Activated effector memory CD4-positive, alpha-beta T cell treated with anti-CD3 and anti-CD28 coated beads, Interleukin-2, amount 50 U/mL, for 16 hours (primary cell): ENCODE measurements at places on chromosomes 7 and 10.
A peak's percentile ranks its signal among the peaks of the same experiment; 100 is the strongest.

DNA sequence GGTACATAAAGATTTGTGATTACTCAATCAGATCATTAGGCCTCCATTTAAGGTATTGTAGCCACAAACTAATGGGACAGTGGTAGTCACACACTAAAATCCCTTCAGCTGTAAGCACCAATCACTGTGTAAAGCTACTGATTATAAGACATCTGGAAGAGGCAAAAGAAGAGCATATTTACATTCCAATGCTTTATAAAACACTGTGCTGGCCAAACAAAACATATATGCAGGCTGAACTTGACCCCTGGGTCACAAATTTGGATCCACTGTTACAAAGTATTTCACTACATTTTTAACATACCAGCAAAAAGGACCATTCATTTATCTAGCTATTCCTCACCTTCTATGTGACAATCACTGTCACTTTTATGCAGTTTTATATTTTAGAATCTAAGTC lies 41.4 kb upstream of the ANLN start:
- no peak for DNase-seq

DNA sequence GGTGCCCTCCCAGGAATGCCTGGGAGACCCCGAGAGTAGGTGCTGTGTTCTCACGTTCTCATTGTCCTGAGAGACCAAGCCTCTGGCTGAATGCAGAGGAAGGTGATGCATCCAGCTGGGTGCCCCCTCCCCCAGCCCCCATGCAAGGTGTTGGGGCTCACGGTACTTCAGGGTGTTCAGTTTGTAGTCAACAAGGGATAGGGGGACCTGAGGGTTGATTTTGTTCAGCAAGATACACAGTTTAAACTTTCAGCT lies 60.4 kb upstream of the DUSP5 start:
- peak; percentile 42 for DNase-seq

DNA sequence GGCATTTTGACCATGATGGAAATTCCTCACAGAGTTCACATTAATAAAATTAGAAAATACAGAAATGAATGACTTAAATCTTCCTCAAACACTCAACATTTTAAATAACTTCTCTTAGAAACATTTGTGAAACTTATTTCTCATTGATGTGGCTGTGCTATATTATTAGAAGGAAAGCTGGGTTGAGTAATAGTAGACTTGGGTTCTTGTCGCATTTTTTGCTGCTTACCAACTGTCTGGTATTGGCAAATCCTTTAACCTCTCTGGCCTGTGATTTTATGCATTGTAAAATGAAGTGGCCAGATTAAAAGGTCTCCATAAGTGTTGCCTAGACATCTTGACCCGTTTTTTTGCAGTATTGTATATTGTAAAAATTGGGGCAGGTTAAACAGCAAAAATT lies 66.5 kb downstream of the VPS50 start:
- DNase-seq: no peak

- DNase-seq: no peak
These were observed 542.3 kb upstream of the MBL2 start for GRCh38 chr10:53314876-53315275.

- no peak for DNase-seq
These were observed 24.5 kb downstream of the AVL9 start for GRCh38 chr7:32519763-32520162.

DNA sequence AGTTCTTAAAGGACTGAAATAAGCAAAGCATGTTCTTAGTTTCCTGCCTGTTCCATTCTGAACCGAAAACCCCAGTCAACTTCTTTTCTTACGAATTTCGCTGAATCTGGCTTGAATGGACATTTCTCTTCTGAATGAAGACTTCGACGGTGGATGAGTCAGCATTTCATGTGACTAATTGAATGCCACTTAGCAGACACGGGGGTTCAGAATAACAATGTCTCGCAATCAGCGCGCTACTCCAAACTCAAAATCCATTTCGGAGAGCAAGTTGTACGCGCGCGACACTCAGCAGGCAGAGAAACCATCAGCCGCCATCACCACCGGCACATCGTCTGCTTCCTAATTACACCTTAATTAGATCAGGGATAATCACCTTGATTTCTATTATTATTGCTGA lies 239.0 kb upstream of the KLF6 start:
- DNase-seq: no peak

DNA sequence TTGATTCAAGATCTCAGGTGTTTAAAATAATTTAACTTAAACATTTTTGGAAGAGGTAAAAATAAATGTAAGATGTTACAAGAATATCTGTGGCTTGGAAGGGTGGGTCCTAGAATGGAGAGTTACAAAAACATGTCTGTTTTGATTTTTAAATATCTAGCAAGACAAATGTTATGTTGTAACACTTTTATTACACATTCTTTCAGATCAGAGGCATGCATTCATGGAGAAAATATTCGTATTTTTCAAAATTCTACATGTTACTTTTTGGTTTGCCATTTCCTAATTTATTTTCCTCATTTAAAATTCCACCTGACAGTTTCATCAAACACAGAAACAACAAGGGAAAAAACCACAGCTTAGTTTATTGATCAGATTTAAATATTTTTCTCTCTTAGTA lies 10.0 kb downstream of the WBP1L start:
- DNase-seq: no peak

- DNase-seq: no peak
These were observed 85.5 kb downstream of the PARD3 start for GRCh38 chr10:34729619-34730018.

DNA sequence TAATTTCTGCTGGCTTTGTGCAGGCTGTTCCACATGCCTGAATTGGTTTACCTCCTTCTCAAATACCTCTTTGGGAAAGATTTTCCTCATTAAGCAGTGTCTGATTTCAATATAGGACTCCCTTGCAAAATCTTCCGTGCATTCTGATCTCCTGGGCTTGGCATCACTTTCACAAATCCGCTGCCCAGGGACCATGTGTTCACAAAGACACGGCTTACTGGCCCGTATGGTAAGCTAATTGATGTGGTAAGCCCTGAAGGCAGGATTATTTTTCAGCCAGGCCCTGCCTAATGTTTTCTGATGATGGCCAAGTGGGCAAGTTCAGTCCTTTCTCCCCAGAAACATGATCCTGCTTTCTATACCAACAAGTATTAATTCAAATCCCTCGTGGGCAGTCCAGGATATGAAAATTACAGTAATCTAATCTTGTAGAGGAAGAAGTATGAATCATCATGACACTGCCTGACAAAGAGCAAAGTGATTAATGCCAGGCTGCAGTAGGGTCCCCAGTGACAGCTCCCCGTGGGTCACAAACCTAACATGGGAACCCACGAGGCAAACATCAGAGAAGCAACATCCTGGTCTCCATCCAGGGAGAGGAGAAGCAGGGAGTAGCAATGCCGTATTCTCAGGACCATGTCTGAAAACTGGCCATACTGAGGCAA lies 11.6 kb upstream of the SVIL start:
- no peak for DNase-seq

GRCh38 chr10:110361800-110362456 lies 57.2 kb upstream of the SMNDC1 start:
- DNase-seq: no peak

GRCh38 chr10:77386838-77387237 lies 250.8 kb downstream of the KCNMA1 start:
- DNase-seq: no peak

DNA sequence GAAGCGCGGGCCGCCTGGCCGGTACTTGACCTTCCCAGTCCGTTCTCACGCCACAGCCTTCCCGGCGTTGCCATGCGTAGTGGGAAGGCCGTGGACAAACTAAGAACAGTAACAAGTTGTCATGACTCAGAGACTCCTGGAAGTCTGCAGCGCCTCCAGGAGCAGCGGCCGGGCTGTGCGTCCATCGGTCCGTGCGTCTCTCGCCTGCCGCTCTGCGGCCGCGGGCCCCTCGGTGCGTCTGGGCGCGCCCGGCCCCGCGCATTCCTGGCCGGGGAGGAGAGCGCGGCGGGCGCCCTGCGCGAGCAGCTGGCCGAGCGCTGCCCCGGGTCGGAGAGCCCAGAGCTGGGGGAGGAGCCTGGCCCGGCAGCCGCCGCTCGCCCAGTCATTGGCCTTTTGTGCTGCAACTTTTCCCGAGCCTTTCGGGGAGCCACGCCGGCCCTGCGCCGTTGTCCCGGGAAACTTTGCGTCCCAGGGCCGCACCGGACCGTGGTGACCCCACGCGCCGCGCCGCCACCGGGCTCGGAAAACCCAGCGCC lies 123.7 kb downstream of the TACC2 start:
- DNase-seq: no peak

DNA sequence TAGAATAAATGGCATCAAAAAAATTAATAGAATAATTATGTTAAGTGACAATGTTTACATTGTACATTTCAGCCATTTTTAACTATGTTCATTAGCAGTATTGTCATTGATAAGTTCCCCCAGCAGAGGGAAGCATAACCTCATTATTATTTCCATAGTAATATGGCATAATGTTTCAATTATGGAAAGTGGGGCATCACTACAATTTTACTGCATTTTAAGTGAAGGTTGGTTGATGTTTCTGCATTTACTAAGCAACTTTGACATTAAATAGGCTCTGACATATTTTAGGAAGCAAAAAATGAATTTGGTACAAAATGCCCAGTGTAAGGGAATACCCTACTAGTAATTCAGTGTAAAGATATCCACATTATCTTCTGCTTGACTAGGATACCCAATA lies 218.3 kb downstream of the SEMA3A start:
- DNase-seq: no peak

DNA sequence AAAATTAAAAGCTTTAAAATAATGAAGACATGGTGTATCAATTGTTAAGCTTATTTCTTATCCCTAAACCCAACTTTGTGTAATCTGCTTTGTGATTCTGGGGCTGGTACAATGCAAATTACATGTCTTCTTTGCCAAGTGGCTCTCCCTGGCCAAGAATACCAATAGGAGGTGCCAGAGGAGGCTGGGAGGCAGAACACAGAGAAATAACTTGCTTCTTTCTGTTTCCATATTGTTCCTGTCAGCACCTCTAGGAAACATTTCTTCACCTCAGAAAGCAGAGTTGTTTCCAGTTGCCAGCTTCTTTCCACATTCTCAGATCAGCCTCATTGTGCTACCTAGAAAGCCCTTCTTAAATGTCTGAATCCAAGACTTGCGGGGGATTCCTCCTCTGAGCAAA lies 174.4 kb downstream of the MDFIC start:
- DNase-seq: no peak

DNA sequence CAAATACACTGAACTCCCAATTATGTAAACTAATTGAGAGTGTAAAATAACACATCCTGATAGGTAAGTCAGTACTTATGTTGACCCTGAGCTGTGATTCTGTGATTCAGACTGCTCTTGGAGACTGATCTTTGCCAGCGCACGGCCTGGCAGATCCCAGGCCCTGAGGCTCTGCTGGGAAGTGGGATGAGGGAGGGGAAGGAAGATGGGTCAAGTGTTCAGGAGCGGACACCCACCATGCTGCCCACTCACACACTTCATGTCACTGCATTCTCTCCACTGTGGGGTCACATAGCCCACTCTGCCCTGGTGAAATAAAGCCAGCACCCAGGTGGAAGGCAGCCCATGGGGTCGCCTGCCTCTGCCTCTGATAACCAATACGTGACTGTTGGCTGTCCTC lies 226.2 kb downstream of the TNS3 start:
- no peak for DNase-seq
